ENCODE measurements at places on chromosomes 5 and 9. TPM values are rescaled to one million over a fixed set of nuclear protein-coding genes. Genes with fewer than 3 reads are reported as not detected.

TDRD7 gene
- 17.0 TPM for total RNA-seq

PTGDS gene
- total RNA-seq = 128 TPM

CCDC183 gene
- total RNA-seq = 0.58 TPM

ATG12 gene
- total RNA-seq = 42.5 TPM

TEK gene
- 26.0 TPM for total RNA-seq

PROB1 gene
- 3.0 TPM for total RNA-seq

CCDC180 gene
- 5.3 TPM for total RNA-seq

EIF4E1B gene
- total RNA-seq = not detected

JADE2 gene
- total RNA-seq = 39.8 TPM

- no peaks in the 10 kb centered on the region for H3K4me1 ChIP-seq
- H3K4me3 ChIP-seq = no peak overlapping the region
- no peaks in the 10 kb centered on the region for H3K27me3 ChIP-seq
- no peak overlapping the region for H3K27ac ChIP-seq
- DNase-seq = no peak
- H3K36me3 ChIP-seq = no peaks in the 10 kb centered on the region
These were observed 12.6 kb downstream of the CRB2 start for GRCh38 chr9:123368536-123369153.

- H3K27ac ChIP-seq = no peak overlapping the region
- DNase-seq = no peak
- H3K36me3 ChIP-seq = no peaks in the 10 kb centered on the region
- H3K27me3 ChIP-seq = no peaks in the 10 kb centered on the region
These were observed 24.0 kb downstream of the LIX1 start for GRCh38 chr5:97118261-97119006.

GRCh38 chr5:123719004-123719403 lies 207.0 kb downstream of the CSNK1G3 start:
- no peak for DNase-seq
- H3K27me3 ChIP-seq = no peaks in the 10 kb centered on the region
- no peaks in the 10 kb centered on the region for H3K36me3 ChIP-seq
- H3K4me3 ChIP-seq = no peak overlapping the region
- H3K4me1 ChIP-seq = peaks cover 2% of the 10 kb centered on the region

GRCh38 chr9:91245431-91246313 lies 116.0 kb downstream of the AUH start:
- no peaks in the 10 kb centered on the region for H3K27me3 ChIP-seq
- no peak for DNase-seq
- H3K36me3 ChIP-seq = peaks cover 2% of the 10 kb centered on the region
- H3K4me1 ChIP-seq = no peaks in the 10 kb centered on the region
- H3K4me3 ChIP-seq = no peak overlapping the region
- H3K27ac ChIP-seq = no peak overlapping the region

DNA sequence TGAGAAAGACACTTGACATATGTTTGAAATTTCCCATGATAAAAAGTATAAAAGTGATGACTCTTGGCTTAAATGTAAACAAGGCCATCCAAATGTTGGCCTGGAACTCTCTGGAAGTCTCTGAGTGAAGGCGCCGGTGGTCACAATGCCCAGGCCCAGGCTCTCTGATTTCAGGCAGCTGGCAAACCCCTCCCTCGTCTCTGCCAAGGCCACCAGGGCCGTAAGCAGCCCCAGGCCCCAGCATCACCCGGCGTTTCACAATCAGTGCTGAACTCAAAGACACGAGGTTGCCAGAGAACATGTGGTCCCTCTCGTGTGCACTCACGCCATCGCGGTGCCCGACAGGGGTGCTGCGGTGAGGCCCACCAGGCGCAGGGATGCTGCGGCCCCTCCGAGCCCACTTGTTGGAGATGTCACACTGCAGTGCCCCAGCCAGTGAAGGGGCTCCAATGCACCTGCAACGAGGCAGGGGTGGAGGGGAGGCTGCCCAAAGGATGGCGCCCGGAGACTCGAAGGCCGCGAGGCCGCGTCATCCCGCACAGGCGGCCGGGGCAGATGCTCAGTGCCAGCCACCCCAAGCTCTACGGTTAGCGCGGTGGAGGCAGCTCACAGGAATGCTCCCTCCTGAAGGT lies 15.0 kb downstream of the LPCAT1 start:
- no peaks in the 10 kb centered on the region for H3K36me3 ChIP-seq
- no peaks in the 10 kb centered on the region for H3K27me3 ChIP-seq
- no peaks in the 10 kb centered on the region for H3K4me1 ChIP-seq
- H3K27ac ChIP-seq = no peak overlapping the region
- no peak overlapping the region for H3K4me3 ChIP-seq

- no peaks in the 10 kb centered on the region for H3K36me3 ChIP-seq
- H3K27me3 ChIP-seq = no peaks in the 10 kb centered on the region
- no peaks in the 10 kb centered on the region for H3K4me1 ChIP-seq
These were observed 4.5 kb downstream of the DCAF12 start for GRCh38 chr9:34121996-34122395.

DNA sequence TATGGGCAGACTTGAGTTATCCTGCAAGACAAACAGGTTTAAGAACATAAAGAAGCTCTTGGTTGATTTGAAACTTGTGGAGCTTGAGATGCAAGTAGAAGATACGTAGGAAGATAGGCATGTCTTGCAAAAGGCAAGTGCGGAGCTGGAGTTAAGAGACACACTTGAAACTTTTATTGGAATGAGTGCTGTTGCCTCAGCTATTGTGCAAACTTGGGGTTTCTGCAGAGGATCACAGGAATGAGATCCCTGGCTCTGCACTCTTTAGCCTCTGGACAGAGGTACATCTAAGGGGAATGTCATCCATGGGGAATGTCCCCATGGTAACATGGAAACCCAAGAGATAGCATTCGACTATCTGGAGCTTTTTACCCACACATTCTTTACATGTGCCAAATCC lies 121.1 kb downstream of the ADCY2 start:
- DNase-seq = no peak
- H3K27me3 ChIP-seq = no peaks in the 10 kb centered on the region
- H3K36me3 ChIP-seq = peaks cover 3% of the 10 kb centered on the region
- no peak overlapping the region for H3K4me3 ChIP-seq
- H3K4me1 ChIP-seq = no peaks in the 10 kb centered on the region

- no peak for DNase-seq
- no peak overlapping the region for H3K27ac ChIP-seq
- H3K27me3 ChIP-seq = no peaks in the 10 kb centered on the region
- H3K4me1 ChIP-seq = no peaks in the 10 kb centered on the region
- H3K4me3 ChIP-seq = no peak overlapping the region
- H3K36me3 ChIP-seq = no peaks in the 10 kb centered on the region
These were observed 72.4 kb upstream of the ADAMTS2 start for GRCh38 chr5:179417696-179418095.

GRCh38 chr5:131377785-131378325 lies 114.0 kb downstream of the CDC42SE2 start:
- no peak overlapping the region for H3K4me3 ChIP-seq
- H3K27ac ChIP-seq = no peak overlapping the region
- no peaks in the 10 kb centered on the region for H3K36me3 ChIP-seq
- peaks cover 1% of the 10 kb centered on the region for H3K4me1 ChIP-seq
- no peaks in the 10 kb centered on the region for H3K27me3 ChIP-seq

DNA sequence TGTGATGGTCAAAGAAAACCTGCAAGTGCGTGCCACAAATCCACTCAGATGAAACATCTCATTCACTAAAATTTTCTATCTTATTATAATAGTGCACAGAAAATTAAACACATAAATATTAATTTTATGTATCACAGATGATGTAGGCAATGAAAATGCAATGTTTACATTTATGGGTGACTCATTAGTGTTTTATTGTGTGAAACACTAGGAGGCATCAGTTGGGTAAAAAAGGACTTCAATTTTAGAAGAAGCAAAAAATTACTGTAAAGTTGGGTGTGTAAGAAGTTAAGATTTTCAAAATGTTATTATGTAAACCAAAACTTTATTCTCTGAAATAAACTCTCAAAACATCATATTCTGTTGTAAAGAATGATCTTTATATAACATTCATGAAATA lies 4.0 kb downstream of the MEF2C start:
- H3K27ac ChIP-seq = no peak overlapping the region
- H3K4me3 ChIP-seq = peak overlapping the region; percentile 4
- H3K36me3 ChIP-seq = no peaks in the 10 kb centered on the region
- no peaks in the 10 kb centered on the region for H3K27me3 ChIP-seq
- H3K4me1 ChIP-seq = no peaks in the 10 kb centered on the region

- DNase-seq = no peak
- H3K27me3 ChIP-seq = no peaks in the 10 kb centered on the region
- no peak overlapping the region for H3K27ac ChIP-seq
- no peaks in the 10 kb centered on the region for H3K4me1 ChIP-seq
- no peak overlapping the region for H3K4me3 ChIP-seq
These were observed 191.0 kb downstream of the NTRK2 start for GRCh38 chr9:84860249-84861115.

GRCh38 chr9:68500457-68501381 lies 40.0 kb downstream of the TMEM252 start:
- peak overlapping the region; percentile 100 for H3K27ac ChIP-seq
- H3K4me3 ChIP-seq = no peak overlapping the region
- peaks cover 3% of the 10 kb centered on the region for H3K36me3 ChIP-seq
- H3K4me1 ChIP-seq = peaks cover 4% of the 10 kb centered on the region

GRCh38 chr9:567128-567746 lies 274.3 kb upstream of the DMRT1 start:
- DNase-seq = no peak
- no peaks in the 10 kb centered on the region for H3K36me3 ChIP-seq
- H3K27me3 ChIP-seq = no peaks in the 10 kb centered on the region
- H3K4me3 ChIP-seq = no peak overlapping the region

- no peaks in the 10 kb centered on the region for H3K27me3 ChIP-seq
- no peak overlapping the region for H3K4me3 ChIP-seq
- H3K36me3 ChIP-seq = no peaks in the 10 kb centered on the region
- no peaks in the 10 kb centered on the region for H3K4me1 ChIP-seq
- DNase-seq = no peak
These were observed 31.1 kb upstream of the GAS1 start for GRCh38 chr9:86978413-86978812.

GRCh38 chr9:114177423-114178064 lies 22.2 kb downstream of the COL27A1 start:
- no peak overlapping the region for H3K27ac ChIP-seq
- H3K27me3 ChIP-seq = no peaks in the 10 kb centered on the region
- H3K4me1 ChIP-seq = peaks cover 7% of the 10 kb centered on the region
- no peaks in the 10 kb centered on the region for H3K36me3 ChIP-seq
- no peak overlapping the region for H3K4me3 ChIP-seq
- no peak for DNase-seq

GRCh38 chr5:77181596-77182304 lies 28.7 kb upstream of the PDE8B start:
- no peak overlapping the region for H3K27ac ChIP-seq
- no peaks in the 10 kb centered on the region for H3K36me3 ChIP-seq
- no peaks in the 10 kb centered on the region for H3K4me1 ChIP-seq
- H3K27me3 ChIP-seq = no peaks in the 10 kb centered on the region
- peak overlapping the region; percentile 74 for H3K4me3 ChIP-seq

- no peak overlapping the region for H3K4me3 ChIP-seq
- peaks cover 6% of the 10 kb centered on the region for H3K4me1 ChIP-seq
- DNase-seq = no peak
- no peak overlapping the region for H3K27ac ChIP-seq
- no peaks in the 10 kb centered on the region for H3K36me3 ChIP-seq
- H3K27me3 ChIP-seq = no peaks in the 10 kb centered on the region
These were observed 488.1 kb upstream of the PAPPA start for GRCh38 chr9:115665519-115665918.

DNA sequence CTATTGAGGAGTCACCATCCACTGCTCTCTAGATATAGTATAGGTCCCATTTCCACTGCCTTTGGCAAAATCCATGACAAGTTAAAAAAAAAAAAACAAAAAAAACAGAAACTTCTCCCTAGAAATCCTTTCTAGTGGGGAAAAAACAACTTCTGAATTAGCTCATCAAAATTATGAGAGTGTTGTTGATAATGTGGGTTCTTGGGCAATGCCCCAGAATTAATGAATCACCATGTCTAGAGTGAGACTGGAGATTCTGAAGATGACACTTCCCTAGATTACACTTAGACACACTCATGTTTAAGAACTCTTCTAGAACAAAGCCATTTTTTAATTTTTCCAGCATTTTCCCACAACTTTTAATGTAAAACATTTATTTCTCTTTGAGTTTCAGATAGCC lies 728.0 kb upstream of the C9orf72 start:
- no peaks in the 10 kb centered on the region for H3K27me3 ChIP-seq
- no peak overlapping the region for H3K4me3 ChIP-seq
- no peak for DNase-seq
- no peak overlapping the region for H3K27ac ChIP-seq
